Heart right ventricle (tissue), 16 donors: ENCODE measurements at places on chromosomes 3 and 15.

DNA sequence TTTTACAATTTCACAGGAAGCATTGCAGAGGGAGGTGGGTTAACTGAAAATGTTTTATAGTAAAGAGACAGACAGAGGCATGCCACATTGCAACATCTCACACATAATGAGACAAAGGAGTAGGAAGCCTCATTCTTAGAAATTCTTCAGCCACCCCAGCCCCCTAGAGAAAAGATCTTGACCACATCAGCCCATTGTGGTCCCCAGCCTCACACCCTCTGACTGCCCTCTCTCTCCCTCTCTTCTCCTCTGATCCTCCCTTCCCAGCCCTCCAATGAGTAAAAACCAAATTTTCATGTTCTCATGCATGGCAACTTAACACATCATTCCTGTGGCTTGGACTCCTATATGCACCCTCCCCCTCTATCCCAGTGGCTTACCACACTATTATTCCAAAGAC lies 174.1 kb downstream of the UACA start:
- no peaks in the 10 kb centered on the region for H3K4me1 ChIP-seq
- H3K27me3 ChIP-seq = peaks cover 20% of the 10 kb centered on the region
- no peak for DNase-seq

- peaks cover 40% of the 10 kb centered on the region for H3K36me3 ChIP-seq
- H3K27me3 ChIP-seq = no peaks in the 10 kb centered on the region
- DNase-seq = no peak
- no peak overlapping the region for H3K4me3 ChIP-seq
- H3K4me1 ChIP-seq = no peaks in the 10 kb centered on the region
- H3K27ac ChIP-seq = no peak overlapping the region
These were observed 27.8 kb downstream of the IFT80 start for GRCh38 chr3:160370987-160371857.

- no peak overlapping the region for H3K27ac ChIP-seq
- DNase-seq = no peak
- no peak overlapping the region for H3K4me3 ChIP-seq
- no peaks in the 10 kb centered on the region for H3K4me1 ChIP-seq
These were observed 549.6 kb upstream of the CCDC54 start for GRCh38 chr3:106827515-106828213.

- H3K27ac ChIP-seq = no peak overlapping the region
- no peak for DNase-seq
- no peak overlapping the region for H3K4me3 ChIP-seq
- peaks cover 4% of the 10 kb centered on the region for H3K27me3 ChIP-seq
These were observed 2.9 kb upstream of the RPS17 start for GRCh38 chr15:82543160-82543559.

DNA sequence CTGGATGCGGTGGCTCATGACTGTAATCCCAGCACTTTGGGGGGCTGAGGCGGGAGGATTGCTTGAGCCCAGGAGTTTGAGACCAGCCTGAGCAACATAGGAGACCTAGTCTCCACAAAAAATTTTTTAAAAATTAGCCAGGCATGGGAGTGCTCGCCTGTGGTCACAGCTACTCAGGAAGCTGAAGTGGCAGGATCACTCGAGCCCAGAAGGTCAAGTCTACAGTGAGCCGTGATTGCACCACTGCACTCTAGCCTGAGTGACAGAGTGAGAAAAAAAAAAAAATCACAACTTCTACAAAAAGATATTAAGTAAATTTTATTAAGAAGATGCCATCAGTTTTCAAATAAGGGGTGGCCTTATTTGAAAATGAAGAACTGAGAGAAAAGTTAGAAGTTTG lies 11.9 kb upstream of the PLA2G4D start:
- DNase-seq = no peak
- no peaks in the 10 kb centered on the region for H3K27me3 ChIP-seq
- no peak overlapping the region for H3K27ac ChIP-seq
- H3K36me3 ChIP-seq = no peaks in the 10 kb centered on the region
- H3K4me3 ChIP-seq = no peak overlapping the region
- H3K4me1 ChIP-seq = no peaks in the 10 kb centered on the region

DNA sequence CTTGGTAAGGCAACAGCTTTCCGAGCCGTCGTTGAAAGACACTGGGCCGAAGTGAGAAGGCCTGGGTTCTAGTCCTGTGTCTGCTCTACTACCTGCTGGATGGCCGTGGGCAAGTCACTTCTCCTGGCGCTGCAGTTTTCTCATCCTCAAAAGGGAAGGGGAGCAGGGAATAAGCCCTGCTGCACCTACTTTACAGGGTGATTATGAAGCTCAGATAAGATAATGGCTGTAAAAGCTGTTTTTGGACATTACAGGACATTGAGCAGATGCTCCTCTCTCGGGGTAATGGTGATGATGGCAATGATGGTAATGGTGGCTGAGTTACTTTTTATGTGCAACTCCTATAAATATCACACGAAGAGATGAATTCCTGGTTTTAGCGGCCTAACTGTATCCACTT lies 152.6 kb downstream of the FAM43A start:
- H3K36me3 ChIP-seq = no peaks in the 10 kb centered on the region
- H3K27me3 ChIP-seq = no peaks in the 10 kb centered on the region
- peaks cover 10% of the 10 kb centered on the region for H3K4me1 ChIP-seq
- H3K4me3 ChIP-seq = no peak overlapping the region
- H3K27ac ChIP-seq = no peak overlapping the region
- DNase-seq = no peak

DNA sequence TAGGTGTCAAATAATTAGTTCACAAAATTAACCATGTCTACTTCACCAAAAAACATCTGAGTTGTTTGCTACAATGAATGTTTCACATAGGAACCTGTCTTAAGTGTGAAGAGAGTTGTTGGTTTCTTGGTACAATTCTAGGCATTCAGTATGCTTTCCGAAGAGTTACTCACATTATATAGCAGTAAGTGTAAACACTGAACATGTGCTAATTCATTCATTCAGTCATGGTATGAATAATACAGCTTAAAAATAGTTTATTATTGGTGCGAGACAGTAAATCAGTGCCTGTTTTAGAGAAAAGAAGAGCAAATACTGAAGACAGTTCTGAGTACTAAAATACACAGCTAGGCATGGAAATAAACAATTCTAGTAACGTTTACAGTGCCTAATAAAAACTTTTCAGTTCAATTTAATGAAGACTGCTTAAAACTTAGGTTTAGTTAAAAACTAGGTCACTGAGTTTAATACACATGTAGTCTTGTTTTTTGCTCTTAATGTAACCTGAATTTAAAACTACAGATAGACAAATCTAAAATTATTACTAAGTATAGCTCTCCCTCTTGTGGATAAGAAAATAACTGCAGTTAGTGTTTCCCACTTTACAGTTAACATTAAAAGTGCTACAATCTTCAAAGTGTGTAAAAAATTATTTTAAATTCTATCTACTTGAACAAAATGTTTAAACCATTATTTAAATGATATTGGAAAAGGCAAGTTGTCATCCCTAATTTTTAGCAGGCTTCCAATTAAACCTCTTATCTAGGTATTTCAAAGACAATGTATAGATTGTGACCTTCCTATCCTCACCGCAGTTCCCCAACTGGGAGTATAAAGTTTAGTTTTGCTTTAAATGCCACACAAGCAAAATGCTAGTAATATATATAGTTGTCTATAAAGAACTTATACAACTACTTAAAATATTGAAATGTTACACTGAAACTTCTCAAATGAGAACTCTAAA lies 20.1 kb upstream of the ZCWPW2 start:
- H3K4me3 ChIP-seq = no peak overlapping the region
- no peak overlapping the region for H3K27ac ChIP-seq
- peaks cover 80% of the 10 kb centered on the region for H3K36me3 ChIP-seq
- H3K4me1 ChIP-seq = no peaks in the 10 kb centered on the region
